ENCODE measurements at places on chromosomes 4 and X.

DNA sequence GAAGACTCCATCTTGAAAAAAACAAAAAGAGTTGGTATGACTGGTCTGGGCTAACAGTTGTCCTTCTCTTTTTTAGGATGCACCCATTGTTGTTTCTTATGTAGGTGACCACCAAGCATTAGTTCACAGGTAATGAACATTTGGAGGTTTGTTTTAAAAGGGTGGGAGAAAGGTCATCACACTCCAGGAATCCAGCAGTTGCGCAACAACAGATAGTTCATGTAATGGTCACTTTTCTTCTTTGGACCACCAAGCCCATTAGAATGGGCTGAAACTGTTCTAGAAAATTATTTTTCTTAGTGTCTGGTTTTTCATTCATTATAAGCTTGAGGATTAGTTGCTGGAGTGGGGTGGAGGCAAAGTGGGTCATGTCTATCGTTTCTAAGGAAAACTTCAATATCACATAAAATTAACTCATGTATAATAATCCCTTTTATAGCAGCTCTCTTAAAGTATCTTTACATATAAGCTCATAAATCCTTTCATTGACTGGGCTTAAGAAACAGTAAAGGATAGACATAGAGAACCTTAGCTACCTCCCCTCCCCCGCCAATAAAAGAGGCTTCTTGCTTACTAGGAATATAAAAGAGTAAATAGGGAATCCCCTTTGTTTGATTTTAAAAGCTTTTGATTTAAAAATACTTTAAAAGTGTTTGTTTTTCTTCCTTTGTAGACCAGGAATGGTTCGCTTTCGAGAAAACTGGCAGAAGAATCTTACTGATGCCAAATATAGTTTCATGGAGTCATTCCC lies 23.5 kb downstream of the NKAP start:
- no peak for DNase-seq

DNA sequence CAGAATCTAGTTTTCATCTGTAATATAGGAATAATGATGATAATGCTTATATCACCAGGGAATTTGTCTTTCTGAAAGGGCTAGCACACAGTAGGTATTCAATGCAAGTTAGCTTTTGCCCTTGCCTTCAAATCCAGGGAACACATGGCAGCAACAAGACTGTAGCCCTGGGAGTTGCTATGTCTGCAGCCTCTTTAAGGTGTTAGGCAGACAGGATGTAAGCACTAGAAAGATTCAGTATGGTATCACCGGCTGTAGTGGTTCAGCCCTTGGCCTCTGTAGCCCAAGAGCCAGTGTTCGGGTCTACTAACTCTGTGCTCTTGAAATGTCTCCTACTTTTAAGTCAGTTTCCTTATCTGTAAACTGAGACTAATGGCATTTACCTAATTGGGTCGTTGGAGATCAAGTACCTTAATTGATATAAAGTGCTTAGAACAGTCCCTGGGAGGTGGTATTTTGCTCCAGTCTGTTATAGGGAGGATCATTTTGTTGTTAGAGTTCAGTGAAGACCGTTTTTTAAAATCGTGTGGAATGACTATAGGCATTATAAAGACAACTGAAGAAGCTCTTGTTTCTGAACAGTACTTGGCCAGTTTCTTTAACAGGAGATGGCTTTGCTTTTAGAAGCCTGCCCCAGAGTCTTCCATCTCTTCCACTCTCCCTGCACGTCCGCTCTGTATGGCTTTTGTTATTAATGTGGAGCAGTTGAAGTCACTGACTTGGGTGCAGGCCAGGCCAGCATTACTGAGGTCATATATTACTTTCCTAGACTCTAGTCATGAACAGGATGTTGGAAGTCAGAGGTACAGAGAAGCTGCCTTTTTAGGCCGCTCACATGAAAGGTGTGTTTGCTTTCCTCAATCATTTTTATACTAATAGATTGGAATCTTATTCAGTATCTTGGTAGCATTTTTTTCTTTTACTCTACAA lies 44.8 kb downstream of the GAB1 start:
- DNase-seq, result no peak

DNA sequence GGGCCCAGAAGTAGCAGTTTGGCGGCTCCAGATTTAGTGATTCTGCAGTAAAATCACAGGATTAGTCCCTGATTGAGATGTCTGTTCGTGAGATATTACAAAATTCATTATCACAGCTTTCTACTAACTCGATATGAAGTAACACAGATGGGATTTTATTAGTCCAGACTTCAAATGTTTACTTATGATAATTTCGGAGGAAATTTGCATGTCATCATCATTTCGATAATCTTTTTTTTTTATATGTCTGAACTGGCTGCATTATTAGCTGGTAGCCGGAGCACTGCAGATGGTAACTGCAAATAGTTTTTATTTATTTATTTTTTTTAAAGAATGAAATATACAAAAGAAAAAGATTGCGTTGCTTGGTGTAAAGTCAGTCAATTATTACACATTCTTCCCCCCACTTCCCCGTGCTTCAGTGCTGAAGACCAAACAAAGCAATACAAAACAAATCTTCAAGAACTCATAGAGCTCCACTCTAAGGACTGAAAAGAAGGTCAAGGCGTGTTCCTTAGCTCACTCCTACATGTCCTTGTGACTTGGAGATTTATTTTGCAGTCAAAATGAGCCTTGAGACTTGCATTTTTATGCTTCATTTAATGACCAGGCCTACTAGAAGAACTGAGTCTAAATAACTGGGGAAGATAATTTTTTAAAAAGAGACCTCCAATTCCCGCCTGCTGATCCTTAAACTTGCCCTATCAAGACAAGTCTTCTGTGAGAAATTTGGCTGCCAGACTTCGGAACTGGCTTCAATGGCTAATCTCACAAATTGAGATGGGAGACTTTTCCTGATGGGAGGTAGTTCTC lies 11.7 kb upstream of the PITX2 start:
- DNase-seq, result no peak

DNA sequence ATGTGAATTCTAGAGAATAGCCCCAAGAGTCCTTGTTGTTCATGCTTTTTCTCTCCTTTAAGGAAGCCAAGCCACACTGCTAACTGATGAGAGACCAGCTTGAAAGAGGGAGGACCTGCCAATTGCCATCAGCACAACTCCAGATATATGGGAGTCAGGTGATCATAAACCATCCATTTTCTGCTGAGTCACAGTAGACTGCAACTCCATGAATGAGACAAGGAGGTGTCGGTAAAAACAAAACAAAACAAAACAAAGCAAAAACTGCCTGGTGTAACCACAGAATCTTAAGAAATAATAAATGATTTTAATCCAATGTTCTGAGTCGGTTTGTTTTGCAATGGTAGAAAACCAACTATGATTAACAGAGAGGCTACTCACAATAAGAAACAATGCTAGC lies 837.3 kb downstream of the PCDH7 start:
- no peak for DNase-seq
